ENCODE measurements at places on chromosomes 12 and 14.

DNA sequence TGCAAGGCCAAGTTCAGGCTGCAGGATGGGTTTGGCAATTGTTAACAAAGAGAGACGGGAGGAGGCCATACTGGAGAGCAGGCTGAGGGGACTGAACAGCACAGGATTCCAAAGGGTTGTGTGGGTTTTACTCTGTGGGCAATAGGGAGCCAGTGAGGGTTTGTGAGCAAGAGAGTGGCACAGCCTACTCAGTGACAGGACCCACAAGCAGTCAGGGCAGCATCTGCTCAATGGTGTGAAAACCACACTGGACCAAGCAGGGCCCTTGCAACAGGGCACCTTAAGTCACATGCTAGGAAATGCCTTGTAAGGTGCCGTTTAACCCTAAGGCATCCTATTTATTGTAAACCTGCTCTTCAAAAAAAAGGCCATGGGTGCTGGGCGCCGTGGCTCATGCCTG is 22.0 kb downstream of the SYNE3 start:
- DNase-seq = no peak

- DNase-seq = no peak
Measured at GRCh38 chr12:109264943-109265650, 44.0 kb downstream of the FOXN4 start.

DNA sequence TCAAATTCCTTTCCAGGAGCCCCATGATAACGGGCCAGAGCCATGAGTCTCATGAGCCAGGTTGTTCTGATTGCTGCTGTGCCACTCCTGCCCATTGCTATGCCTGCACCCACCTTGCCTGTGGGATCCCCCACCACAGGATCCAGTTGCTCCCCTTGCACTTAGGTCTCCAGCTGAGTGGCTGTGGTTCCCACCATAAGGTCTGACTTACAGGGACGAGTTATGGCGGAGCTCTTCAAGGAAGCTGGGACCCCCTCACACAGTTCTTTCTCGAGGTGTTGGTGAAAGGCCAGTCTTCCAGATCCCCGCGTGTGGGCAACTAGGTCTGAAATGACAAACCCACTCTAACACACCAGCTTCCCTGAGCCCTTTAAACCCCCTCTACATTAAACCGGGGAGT is 111.9 kb upstream of the C14orf180 start:
- no peak for DNase-seq

- DNase-seq = no peak
Measured at GRCh38 chr14:21476523-21476924, 235 bp downstream of the RAB2B start.

- no peak for DNase-seq
Measured at GRCh38 chr12:68759852-68760251, 13.9 kb downstream of the SLC35E3 start.

DNA sequence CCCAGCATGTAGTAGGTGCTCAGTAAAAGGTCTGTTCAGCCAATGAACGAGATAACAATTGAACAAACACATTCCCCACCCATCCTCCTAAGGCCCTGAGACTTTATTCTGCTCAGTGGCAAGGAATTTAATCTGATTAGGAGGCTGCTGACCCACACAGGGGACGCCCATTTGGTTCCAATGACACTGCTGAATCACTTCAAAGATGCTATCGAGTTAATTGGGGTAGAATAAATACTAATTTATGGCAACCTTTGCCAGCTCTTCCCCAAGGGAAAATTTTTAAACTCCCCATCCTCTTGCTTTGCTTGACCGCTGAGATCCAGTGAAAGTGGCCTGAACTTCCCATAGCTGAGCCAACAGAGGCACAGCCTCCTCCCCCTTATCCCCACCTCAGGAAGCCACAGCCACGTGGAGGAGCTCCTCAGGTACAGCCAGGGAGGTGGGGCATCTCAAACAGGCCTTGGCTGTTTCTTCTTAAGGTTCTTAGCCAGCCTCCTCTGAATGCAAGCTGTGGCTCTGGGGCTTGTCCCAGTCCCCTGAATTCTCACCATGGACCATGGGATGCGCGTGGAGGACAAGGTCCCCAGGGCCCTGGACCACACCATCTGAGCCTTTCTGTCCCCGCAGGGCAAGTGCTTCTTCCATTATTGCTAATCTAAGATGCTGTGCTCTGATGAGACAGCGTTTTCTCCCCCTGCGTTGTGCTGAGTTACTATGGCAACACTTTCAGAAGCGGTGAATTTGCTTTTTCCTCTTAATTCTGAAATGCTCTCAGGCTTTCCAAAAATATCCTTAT is 26.7 kb downstream of the C14orf132 start:
- DNase-seq = no peak

- DNase-seq = peak; percentile 42
Measured at GRCh38 chr12:6700646-6701051, at the start of gene PIANP. TSS of gene PIANP (minus strand) at chr12:6700815. CDS start at chr12:6698061, 2,754 bp downstream.

DNA sequence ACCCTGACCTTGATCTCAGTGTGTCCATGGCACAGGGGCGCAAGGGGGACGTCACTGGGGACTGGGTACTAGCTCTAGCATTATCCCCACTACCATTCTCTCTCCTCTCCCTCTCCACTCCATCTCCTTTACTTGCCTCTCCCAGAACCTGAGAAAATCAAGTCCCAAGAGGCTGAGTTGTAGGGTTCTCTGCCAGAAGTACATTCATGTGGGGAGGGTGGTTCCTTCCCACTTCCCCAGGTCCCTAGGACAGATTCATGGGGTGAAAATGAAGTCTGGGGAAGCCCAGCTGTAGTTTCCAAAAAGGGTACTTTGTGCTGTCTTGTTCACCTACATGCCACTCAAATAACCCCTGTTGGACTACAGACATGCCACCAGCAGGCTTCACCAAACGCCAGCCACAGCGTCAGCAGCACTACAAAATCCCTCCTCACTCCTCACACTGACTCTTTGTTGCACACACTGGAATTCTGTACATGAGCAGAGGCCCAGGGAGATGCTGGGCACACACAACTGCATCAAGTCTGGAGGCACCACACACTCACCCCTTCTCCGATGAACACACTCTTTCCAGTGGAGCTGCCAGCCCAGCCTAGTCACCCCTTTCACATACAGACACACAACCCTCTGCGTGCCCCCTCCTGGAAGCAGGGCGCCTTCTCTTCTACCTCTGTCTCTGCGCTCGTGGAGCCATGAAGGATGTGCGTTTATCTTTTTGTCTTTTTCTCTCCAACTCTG is 6.9 kb downstream of the RARG start:
- no peak for DNase-seq

GRCh38 chr12:109737126-109737525 is 23.5 kb downstream of the FAM222A start:
- no peak for DNase-seq

- no peak for DNase-seq
Measured at GRCh38 chr12:131135786-131136538, 182.3 kb downstream of the ADGRD1 start.

DNA sequence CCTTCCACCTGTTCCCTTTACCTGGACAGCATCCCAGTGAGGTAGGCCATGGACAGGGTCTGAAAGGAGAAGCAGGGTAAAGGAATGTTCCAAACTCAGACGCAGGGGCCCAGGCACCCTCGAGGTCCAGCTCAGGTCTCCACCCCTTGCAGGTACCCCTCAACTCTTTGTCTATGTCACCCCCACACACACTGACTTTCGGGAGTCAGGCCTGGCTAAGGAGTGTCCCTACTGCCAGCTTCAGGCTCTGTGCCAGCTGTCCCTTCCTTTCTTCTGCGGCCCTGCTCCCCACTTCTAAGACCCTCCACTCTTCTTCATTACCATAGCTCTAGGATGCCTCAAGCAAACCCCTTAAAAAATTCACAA is 13.6 kb downstream of the FAIM2 start:
- no peak for DNase-seq

DNA sequence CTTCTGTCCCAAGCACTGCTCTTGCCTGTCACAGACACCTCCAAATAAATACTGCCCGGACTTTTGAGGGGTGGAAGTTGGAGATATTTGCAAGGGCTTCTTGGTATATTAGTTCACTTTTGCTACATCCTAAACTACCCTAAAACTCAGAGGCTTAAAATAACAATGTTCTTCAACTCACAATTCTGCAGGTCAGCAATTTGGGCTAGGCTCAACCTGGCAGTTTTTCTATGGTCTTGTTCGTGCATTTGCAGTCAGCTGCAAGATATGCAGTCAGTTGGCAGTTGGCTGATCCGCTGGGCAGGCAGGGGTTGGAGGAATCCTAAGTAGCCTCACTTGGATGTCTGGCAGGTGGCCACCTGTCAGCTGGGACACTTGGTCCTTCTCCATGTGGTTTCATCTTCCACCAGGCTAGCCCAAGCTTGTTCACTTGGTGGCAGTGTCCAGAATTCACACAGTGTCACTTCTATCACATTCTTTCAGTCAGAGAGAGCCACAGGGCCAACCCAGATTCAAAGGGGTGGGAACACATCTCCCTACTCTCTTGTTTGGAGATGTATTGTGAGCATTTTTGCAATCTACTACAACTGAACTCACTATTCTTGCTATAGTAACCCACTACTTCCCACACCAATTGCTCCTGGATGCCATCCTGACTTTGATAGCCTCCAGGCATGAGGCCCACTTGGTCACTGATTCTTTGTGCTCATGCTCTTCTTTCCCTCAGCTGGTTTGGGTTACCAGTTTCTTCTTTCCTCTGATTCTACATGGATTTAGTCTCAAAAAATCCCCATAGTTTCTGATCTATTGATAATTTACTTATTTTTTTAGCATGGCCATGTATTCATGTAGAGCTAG is 27.8 kb upstream of the CAPRIN2 start:
- no peak for DNase-seq
